Stimulated activated CD4-positive, alpha-beta T cell treated with anti-CD3 and anti-CD28 coated beads, Interleukin-12 subunit alpha, Interleukin-12 subunit beta, amount 100 ng/mL, for 24 hours (primary cell): ENCODE measurements at places on chromosomes 6 and 20.

GRCh38 chr6:64012351-64013001, 376.9 kb downstream of the PHF3 start:
- no peak for DNase-seq

GRCh38 chr6:106147476-106147875, 61.3 kb downstream of the PRDM1 start:
- no peak for DNase-seq

DNA sequence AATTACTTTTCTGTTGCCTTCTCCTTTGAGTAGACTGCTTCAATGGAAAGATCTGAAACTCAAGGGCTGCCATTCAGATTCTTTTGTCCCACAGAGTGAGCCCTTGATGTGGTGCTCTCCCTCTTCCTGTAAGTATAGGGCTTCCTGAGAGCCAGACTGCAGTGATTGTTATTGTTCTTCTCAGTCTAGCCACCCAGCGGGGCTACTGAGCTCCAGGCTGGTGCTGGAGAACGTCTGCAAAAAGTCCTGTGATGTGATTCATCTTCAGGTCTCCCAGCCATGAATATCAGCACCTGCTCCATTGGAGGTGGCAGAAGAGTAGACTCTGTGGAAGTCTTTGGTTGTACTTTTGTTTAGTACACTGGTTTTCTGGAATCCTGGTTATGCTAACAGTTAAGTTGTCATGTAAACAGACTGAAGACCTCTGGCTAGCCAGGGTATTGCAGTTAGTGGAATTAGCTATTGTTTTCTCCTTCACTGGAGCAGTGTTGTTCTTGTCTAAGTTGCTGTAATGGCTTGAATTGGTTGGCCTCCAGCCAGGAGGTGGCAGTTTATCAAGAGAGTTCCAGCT, 240.9 kb downstream of the COL12A1 start:
- no peak for DNase-seq

DNA sequence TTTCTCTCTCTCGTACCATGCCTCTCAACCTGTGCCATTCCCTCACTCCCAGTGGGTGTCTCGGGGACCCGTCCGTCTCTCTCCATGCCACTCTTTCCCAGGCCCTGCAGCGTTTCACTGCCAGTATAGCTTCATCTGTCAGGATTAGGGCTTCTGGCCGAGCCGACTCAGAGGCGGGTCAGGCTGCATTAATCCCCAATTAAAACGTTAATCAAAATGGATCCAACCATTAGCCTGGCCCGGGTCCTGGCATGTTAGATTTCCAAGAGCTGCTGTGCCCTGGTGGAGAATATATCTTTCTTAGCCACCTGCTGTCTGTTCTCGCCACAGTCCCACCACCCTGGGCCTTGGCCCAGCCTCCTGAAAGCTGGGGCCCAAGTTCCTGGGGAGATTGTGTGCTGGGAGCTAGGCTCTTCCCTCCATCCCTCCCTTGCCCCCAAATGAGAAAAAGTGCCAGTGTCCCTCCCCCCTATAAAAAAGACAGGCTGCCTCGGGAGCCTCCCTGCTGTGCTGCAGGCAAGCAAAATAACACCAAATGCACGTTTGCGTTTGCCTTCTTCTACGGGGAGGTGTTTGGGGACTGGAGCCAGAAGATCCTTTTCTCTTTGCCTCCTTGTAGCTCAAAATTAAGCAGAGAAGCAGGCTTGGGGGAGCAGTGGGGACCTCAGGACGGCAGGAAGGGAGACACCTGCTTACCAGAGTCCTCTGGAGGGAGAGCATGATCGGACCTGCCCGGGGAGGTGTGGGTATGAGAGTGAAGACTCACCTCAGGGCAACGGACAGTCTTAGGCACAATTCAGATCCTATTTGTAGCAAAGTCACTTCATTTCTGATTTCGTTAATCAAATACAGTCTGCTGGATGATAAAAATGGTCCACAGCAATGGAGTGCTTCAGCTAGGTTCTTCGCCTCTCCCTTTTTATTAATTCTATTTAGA, 3.0 kb downstream of the KCNG1 start:
- no peak for DNase-seq

GRCh38 chr6:63844287-63844686, 208.7 kb downstream of the PHF3 start:
- no peak for DNase-seq

DNA sequence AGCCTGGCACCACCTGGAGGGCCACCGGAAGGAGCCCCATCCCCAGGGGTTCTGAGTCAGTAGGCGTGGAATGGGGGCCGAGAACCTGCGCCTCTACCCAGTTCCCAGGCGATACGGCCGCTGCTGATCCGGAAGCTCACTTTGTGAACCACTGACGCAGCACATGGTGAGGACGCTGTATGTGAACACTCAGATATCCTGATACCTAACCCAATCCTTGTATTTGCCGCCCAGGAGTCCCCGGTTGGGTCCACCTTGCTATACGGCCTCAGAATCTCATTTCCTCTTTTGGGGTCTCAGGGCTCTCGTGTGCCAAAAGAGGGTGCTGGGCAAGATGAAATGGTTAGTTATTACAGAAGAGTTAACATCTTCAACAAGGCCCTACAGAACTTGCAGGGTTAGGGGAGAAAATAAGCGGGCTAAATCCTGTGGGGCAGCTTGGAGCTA, 604 bp upstream of the RAB5IF start:
- peak; percentile 35 for DNase-seq

- no peak for DNase-seq
These were observed 242.6 kb downstream of the ARID1B start for GRCh38 chr6:157019733-157020132.

- DNase-seq: no peak
These were observed 47.6 kb downstream of the PPP1R3G start for GRCh38 chr6:5132731-5133130.

DNA sequence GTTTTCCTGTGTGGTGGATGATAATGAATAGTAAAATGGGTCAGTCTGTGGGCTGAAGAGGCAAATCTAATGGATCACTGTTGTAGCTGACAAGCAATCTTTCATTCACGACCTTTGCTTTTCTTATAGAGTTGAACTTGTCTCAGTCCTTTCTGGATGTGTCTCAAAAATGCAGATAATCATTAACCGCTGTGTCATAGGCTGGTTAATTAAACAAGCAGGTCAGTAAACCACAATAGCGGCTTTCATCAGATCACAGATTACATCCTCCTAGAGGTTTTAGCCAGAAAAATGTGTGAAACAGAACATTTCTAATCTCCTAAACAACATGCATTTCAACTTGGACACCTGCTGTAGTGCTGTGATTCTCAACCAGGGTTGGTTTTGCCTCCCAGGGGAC, 2.5 kb upstream of the METTL24 start:
- no peak for DNase-seq

GRCh38 chr20:43167021-43167420, 22.7 kb downstream of the PTPRT start:
- DNase-seq: no peak

DNA sequence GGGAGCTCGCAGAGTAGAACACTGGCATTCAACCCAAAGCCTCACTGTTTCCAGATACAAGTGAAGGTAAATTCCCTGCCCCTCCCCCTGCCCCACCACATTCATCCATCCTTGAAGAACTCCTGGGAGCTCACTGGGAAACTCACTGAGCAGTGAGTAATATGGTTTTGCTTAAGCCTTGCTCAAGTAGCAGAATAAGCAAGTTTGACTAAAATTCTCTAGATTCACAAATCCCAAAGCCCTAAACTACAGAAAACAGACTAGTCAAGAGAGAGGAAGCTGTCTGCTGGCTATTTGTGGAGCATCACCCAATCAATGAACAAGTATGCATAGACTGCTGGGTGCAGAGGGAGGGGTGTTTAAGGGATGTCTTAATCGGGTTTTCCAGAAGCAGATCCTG, 82.1 kb downstream of the UNC5CL start:
- no peak for DNase-seq

DNA sequence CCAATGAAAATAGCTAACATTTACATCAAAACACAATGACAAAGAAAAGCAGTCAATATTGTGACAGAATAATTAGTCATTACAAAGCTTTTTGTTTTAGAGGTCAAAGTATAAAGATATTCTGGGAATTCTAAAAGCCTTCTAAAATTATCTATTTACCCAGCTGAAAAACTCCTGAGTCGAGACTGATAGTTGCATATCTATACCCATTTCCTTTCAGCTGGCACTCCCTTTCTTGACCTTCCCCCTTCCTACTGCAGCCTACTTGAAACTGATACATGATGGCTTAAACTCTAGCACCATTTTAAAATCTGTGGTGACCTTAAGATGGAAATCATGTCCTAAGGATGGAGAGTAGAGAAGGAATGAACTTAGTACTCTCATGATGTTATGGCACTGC, 38.6 kb downstream of the LMBRD1 start:
- DNase-seq: no peak

DNA sequence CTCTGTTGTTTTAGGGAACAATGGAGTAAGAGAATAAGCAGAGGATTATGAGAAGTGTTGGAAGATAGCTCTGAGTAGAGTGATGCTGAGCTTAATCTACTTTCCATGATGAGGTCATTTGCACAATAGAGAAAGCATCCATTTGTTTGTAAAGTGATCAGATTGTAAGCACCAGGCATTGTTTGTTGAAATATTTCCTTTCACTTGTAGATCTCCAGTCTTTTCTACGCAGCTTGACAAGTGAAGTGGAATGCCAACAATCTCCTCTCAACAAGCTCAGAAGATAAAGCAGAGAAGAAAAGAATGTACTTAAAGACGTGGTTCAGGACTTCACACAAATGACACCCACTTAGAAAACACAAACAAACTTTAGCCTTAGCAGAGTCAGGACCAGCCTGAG, 80.1 kb upstream of the MARCKS start:
- DNase-seq: no peak

DNA sequence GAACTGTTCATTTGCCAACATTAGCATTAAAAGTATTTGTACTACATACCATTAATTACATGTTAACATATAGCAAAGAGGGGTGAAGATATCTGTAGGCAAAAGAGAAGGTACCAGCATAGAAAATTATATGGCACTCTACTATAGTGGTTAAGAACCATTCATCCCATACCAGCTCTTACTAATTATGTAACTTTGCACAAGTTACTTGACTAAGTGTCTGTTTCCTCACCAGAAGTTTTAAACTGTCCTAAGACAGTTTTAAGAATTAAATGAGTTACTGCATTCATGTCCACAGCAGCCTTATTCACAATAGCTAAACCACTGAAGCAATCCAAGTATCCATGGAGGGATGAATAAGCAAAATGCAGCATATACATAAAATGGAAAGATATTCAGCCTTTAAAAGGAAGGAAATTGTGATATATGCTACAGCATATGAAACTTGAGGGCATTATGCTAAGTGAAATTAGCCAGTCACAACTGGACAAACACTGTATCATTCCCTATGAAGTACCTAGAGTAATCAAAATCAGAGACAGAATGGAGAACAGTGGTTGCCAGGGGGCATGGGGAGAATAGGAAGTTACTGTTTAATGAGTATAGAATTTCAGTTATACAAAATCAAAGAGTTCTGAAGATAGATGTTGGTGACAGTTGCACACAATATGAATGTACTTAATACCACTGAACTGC, 98.9 kb downstream of the RNGTT start:
- no peak for DNase-seq

GRCh38 chr20:10672624-10673127, 1.1 kb downstream of the JAG1 start:
- peak; percentile 43 for DNase-seq

GRCh38 chr6:170212051-170212756, 78.7 kb downstream of the DLL1 start:
- DNase-seq: no peak

GRCh38 chr6:142913511-142914047, 31.4 kb downstream of the HIVEP2 start:
- no peak for DNase-seq

- no peak for DNase-seq
These were observed 42.5 kb upstream of the FERMT1 start for GRCh38 chr20:6165346-6165745.

- no peak for DNase-seq
These were observed 32.4 kb upstream of the TIAM2 start for GRCh38 chr6:154962753-154963152.

- no peak for DNase-seq
These were observed 39.1 kb upstream of the ANKRD60 start for GRCh38 chr20:58267389-58268215.

DNA sequence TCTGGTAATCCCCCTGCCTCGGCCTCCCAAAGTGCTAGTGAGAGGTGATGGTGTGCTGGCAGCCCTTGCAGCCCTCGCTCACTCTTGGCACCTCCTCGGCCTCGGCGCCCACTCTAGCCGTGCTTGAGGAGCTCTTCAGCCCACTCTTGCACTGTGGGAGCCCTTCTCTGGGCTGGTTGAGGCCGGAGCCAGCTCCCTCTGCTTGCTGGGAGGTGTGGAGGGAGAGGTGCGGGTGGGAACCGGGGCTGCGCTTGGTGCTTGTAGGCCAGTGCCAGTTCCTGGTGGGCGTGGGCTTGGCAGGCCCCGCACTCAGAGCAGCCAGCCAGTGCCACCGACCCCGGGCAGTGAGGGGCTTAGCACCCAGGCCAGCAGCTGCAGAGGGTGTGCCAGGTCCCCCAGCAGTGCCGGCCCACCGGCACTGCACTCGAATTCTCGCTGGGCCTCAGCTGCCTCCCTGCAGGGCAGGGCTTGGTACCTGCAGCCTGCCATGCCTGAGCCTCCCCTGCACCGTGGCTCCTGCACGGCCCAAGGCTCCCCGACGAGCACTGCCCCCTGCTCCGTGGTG, 189.0 kb upstream of the ASCC3 start:
- no peak for DNase-seq

- DNase-seq: peak; percentile 50
These were observed 4.2 kb downstream of the CLIC5 start for GRCh38 chr6:46011188-46012085.

GRCh38 chr6:46983007-46983411, 59.1 kb downstream of the ADGRF1 start:
- DNase-seq: no peak

DNA sequence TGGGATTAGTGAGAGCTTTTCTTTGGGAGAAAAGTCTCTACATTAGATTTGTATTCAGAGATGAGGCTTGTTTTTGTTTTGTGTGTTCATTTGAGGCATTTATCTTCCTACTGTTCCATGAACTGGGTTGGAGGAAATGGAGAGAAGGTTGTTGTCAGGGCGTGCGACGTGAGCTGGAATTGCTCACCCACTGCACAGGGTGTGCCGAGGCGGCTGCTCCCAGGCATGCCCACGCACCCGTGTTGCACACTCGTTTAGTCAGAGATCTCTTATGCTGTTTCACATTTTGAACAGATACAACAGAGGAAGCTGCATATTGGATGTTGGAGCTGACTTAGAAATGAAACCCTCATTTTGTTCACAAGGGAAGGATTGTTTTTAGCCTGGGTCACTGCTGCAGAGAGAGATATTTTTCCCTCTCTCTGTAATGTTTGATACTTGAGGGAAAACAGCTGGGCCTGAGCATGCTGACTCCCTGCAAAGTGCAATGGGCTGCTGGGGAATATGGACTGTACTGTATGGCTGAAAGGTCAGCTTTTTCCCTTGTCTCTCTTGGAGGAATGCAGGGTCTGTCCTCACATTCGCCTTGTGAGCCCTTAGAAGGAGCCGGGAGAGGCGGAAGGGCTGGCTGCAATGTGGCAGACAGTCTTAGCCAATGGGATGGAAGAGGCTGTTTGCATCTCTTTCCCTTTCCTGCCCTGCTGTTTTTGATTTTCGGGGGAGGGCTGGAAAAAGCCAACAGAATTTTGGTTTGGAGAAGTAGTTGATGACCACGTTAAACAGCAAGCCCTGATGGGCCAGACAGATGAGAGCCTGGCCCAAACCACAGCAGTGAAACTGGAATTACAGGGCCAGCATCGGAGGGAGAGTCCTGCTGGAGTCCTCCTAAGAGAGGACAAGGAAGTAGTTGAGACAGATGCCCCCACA, 170.8 kb downstream of the SASH1 start:
- DNase-seq: no peak

GRCh38 chr6:44260451-44261297, 3.3 kb upstream of the SLC35B2 start:
- no peak for DNase-seq
